ENCODE measurements at places on chromosomes 13 and 19.

- DNase-seq: no peak
Measured at GRCh38 chr13:80348314-80348713, 7.4 kb upstream of the SPRY2 start.

- no peak for DNase-seq
Measured at GRCh38 chr13:47673009-47673850, 327.8 kb downstream of the SUCLA2 start.

DNA sequence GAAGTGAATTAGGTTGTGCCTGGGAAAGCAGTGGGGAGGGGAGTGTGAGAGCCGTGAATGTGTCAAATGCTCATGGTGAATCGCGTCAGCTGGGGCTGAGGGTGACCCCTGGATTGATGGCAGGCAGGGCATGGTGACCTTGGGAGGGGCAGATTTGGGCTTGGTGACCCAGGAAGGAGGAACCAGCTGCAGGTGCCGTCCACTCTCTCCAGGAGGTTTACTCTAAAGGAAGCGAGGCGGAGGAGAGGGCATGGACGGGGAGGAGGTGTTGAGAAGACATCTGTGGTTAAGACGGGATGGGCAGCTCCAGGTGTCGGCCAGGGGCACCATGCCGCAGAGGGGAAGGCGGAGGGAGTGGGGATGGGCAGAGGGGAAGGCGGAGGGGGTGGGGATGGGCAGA lies 28.7 kb downstream of the TMEM255B start:
- DNase-seq: no peak

GRCh38 chr13:29771247-29771646 lies 79.2 kb downstream of the UBL3 start:
- DNase-seq: no peak

DNA sequence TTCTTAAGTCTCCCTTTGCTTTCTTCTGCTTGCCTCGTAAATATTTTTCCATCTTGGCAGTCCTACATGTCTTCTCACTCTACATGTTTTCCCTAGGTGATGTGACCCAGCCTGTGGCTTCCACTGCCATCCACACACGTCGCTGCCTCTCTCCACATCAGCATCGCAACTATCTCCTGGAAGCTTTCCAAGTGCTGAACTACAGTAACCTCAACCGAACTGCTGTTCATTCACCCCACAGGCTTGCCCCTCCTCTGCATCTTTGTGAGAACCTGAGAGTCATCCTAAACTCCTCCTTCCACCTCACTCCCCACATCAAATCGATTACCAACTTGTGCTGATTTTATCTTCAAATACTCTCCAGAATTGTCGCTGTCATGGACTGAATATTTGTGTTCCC lies 41.2 kb upstream of the USPL1 start:
- DNase-seq: peak; percentile 3

DNA sequence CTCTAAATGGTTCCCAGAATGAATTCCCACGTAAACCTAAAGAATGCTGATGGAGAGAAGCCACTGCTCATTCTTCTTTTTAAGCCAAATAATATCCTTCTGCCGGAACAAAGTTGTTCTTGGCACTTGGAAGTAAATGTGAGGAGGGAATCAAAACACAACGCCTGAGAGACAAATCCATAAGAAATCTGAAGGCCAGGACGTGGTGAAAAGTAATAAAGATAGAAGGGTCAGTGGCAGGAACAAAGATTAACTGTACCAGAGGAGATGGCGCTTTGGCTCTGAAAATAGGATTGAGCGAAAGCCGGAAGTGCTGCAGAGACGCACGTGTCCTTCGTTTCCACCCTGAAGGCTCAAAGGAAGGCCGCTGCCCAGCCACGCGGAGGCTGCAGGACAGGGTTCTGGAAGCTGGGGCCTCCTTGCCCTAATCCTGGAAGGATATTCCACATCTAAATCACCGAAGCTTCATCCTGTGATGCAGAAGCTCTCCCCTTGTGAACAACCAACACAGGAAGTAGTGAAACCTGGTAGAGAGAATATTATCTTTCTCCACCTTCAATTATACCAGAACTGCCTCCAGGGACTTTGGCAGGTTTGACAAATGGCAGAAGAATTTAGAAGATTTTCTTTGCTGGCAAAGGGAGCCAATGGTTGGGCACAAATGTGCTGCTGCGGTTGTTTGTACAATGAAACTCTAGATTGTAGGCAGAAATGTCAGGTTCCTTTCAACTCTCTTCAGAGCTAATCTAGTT lies 214.6 kb upstream of the SERP2 start:
- DNase-seq: no peak

- DNase-seq: no peak
Measured at GRCh38 chr13:41034382-41034781, 15.3 kb upstream of the ELF1 start.

GRCh38 chr19:2648528-2648937 lies 54.0 kb downstream of the GNG7 start:
- DNase-seq: peak; percentile 39

- DNase-seq: no peak
Measured at GRCh38 chr13:75347925-75348324, 134.0 kb downstream of the TBC1D4 start.

DNA sequence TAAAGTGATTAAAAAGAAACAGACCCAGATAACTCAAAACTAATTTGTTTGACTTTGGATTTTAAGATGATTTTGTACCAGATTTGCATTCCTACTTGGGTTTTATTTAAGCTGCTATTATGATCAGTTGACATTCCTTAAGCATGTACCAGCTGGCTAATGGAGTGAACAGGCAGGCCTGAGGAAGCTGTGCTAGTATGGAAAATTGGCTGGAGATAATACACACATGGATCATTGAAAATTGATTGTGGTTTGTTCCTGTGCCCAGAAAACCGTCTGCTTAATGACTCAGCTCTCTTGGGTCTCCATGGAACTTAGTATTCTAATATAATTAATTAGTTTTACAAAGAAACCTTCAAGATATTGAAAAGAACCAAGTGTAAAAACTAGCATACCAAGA lies 22.6 kb downstream of the POLR1D start:
- DNase-seq: no peak

DNA sequence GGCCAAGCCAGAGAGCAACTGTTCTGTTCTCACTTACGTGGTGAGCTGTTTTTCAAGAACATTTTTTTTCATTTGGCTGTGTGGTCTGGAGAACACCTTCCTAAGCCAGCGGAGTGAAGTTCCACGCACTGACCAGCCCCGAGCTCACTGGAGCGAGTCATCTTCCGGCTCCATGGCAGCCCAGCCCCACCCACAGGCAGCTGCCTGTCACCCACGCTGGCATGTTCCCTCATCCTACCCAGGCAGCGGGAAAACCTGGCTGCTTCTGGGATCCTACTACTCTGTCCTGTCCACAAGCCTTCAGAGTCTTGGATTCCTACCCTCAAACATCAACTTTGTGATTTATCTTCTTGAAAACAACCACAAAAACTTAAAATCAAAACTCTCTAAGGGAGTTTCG lies 76.2 kb downstream of the GGACT start:
- no peak for DNase-seq

- no peak for DNase-seq
Measured at GRCh38 chr13:25778365-25778764, 273.5 kb downstream of the SHISA2 start.

DNA sequence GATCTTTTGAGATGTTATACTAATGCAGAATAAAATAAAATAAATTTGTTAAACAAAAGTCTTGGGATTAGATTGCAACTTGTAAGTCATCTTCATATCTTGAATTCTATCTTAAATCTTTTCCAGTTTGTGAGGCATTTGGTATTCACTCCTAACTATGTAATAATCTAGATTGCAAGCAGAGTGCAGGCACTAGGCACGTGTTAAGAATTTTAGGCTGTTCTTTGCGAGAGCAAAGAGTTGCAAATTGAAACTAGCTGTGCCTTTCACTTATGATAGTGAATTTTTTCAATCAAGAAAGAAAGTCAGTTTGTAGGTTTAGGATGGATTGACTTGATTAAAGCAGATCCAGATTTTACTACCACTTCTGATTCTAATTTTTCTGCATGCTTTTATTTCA lies 264.1 kb upstream of the SPRY2 start:
- DNase-seq: no peak

- DNase-seq: no peak
Measured at GRCh38 chr13:97834250-97834649, 119.2 kb upstream of the IPO5 start.

GRCh38 chr19:18280247-18281081 lies 958 bp downstream of the JUND start:
- peak; percentile 56 for DNase-seq

DNA sequence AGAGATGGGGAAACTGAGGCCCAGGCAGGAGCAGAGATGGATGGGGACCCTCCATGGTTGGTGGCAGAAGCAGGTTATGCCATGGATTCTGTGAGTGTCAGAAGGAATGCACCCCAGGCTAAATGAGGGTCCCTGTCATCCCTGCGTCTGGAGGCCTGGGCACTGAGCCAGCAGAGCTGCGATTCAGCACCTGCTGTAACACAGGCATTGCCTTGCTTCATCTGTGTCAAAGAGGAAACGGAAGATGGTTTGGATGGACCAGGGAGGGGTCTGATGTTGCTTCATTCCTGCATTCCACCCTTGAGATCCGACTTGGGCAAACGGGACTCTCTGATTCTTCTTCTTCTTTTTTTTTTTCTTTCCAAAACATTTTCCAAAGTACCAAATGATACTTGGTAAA lies 1.2 kb downstream of the C5AR1 start:
- no peak for DNase-seq

DNA sequence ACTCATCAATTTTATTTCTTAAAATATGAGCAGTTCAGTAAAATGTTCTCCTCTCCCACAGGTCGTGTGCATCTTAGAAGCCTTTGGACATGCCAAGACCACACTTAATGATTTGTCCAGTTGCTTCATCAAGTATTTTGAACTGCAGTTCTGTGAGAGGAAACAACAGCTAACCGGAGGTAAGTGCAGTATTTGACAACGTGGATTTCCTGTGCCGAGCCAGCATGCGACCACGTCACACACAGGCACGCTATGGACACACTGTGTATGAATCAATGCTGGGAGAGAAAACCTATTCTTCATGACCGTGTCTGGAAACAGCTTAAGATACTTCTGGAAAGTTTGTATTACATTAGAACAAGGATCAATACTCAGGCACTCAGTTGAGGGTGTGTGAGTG lies 268.5 kb downstream of the MYO16 start:
- DNase-seq: no peak

DNA sequence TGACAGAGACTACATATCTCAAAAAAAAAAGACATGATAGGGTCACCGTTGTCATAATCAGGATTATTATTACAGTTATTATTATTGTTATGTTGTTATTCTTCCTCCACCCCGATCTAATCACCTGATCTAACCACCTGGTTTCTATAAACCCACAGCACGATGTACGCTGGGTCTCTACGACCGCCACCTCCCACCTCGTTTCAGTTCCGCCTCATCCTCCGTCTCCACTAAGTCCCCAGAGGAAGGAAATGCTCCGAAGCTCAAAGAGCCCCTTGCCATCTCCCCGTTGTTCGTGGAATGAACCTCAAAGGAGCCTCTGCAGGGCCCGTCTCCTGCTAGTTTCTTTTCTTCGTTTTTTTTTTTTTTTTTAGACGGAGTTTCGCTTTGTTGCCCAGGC lies 15.9 kb upstream of the MEIS3 start:
- DNase-seq: no peak

- no peak for DNase-seq
Measured at GRCh38 chr13:79307866-79308298, 98.2 kb downstream of the RBM26 start.

DNA sequence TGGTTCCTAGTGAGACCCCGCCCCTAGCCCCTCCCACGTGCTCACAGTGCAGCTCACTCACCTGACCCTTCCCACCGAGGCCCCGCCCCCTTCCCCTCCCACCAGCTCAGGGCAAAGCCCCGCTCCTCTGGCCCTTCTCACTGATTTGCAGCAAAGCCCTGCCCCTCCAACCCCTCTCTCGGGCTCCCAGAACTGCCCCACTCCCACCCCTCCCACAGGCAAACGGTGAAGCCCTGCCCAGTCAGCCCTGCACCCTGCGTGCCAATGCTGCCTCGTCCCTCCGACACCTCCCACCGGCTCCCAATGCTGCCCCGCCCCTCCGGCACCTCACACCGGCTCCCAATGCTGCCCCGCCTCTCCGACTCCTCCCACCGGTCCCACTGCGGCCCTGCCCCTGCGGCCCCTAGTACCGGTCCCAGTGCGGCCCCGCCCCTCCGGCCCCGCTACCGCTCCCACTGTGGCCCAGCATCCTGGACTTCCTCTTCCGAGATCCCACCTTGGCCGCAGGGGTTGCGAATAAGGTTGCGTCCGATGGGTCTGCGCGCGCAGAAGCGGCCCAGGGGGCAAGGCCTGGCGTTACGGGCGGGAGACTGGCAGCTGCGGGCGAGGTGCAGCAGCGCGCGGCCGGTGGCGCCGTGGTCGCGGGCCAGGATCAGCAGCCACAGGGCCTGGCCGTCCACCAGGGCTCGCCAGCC lies 834 bp downstream of the FBXO27 start:
- peak; percentile 63 for DNase-seq

DNA sequence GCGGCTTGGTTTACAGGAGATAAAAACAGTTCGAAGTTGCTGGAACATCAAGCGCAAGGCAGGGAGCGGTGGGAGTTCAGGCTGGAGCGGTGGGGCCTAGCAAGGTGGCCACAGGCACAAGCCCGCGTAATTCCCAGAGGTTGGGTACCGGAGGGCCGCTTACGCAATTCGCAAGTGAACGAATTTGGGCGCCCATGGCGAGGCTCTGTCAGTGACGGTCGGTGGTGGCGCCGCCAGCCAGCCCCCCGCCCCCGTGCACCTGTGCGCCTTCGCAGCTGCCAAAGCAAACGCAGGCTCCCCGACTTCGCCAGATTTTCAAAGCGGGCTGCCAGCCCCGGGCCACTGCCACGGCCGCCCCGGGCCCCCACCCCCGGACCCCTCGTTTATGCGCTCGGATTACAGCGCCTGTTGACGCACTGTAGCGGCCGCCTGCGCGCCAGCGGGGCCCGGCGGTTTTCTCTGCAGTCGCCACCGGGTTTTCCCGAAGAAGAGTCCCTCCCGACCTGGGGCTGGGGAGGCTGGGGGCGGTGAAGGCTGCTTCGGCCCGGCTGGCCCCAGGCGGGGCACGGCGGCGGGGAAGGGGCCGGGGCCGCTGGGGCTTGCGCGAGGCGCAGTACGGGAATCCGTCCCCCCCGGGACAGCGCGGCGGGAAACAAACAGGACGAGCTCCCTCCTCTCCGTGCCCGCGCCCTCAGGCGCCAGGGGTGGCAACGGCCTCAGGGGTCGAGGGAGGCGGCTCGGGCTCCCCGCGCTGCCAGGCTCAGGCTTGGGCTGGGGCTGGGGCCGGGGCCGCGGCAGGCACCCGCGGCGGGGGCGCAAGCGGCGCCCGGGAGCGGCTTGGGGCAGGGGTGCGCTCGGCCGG lies 709 bp downstream of the N4BP2L1 start:
- DNase-seq: peak; percentile 32

DNA sequence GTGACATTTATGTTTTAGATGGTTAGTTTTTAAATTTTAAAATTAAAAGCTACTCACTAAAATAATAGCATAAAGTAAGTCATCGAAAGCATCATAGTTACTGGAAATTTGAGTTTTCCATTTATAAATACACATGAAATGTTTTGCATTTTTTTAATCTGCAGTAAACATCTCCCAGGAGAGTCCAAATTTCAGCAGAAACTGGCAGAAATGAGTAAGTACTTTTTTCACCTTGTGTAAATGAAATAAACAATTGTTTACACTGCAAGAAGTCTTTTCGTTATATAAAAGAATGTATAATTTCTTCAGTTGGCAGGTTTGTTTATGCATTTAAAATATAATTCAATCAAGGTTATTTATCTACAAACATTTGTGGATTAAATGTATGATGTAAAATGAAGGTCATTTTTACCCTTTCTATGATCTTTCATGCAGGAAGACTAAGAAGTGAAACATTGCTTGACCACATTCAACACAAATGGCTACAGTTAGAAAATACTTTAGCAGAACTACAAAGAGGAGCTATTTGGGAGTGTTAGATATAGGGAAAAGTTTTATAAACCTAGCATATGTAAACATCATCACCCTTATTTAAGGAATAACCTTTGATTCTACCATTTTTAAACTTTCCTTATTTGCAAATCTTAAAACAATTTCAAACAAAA lies 55.6 kb downstream of the RCBTB2 start:
- DNase-seq: no peak

Measured in stimulated activated CD8-positive, alpha-beta memory T cell treated with anti-CD3 and anti-CD28 coated beads, Interleukin-4, amount 100 ng/mL, for 4 hours (primary cell).